Activated T-helper 1 cell treated with anti-CD3 and anti-CD28 coated beads, Interleukin-12 subunit alpha, Interleukin-12 subunit beta, Interleukin-2, Interleukin-4 antibody, amounts not matched to agents 30 ng/mL and 10 ng/mL and 1 ng/mL, durations not matched to agents 14 hours and 24 hours and 36 hours (primary cell): ENCODE measurements at places on chromosomes 6 and 20.

DNA sequence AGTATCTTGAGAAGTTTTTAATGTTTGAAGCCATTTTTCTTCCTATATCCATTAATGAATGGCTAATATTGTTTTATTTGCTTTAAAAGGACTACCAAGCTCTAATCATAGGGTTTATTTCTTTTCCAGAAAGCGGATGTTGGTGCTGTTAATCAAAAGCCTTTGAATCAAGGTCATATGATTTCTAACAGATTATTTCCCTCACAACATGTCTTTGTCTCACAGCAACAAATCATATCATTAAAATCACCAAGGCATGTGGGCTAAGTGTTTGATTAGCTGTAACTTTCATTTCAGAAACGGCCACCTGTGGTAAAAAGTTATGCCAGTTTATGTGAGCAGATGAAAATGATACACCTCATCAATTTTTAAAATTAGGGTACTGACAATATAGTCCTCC is 21.7 kb downstream of the TRAF3IP2 start:
- no peak overlapping the region for H3K27ac ChIP-seq
- H3K27me3 ChIP-seq: no peaks in the 10 kb centered on the region
- no peak overlapping the region for H3K4me3 ChIP-seq
- peaks cover 26% of the 10 kb centered on the region for H3K36me3 ChIP-seq
- H3K4me1 ChIP-seq: peaks cover 33% of the 10 kb centered on the region

DNA sequence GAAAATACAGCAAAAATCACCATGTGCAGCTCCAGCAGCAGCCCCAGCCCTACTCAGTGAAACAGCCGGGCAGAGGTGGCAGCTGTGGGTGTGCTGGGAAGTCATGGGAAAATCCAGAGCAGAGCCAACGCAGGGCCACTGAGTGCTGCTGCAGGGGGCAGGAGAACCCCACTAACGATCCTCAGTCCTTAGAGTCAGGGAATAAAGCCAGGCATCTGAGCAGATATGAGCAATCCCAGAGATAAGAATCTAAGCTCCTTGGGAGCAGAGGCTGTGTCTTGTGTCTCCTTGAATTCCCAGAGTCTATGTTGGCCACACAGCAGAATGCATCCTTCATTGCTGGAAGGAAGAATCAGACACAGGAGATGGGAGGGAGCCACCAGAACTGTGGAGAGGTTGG is 493.1 kb upstream of the MAP3K7 start:
- no peak for DNase-seq
- no peaks in the 10 kb centered on the region for H3K4me1 ChIP-seq
- H3K4me3 ChIP-seq: no peak overlapping the region
- H3K36me3 ChIP-seq: no peaks in the 10 kb centered on the region

GRCh38 chr20:51457533-51457932 is 85.0 kb downstream of the NFATC2 start:
- peaks cover 61% of the 10 kb centered on the region for H3K36me3 ChIP-seq
- H3K4me3 ChIP-seq: no peak overlapping the region

DNA sequence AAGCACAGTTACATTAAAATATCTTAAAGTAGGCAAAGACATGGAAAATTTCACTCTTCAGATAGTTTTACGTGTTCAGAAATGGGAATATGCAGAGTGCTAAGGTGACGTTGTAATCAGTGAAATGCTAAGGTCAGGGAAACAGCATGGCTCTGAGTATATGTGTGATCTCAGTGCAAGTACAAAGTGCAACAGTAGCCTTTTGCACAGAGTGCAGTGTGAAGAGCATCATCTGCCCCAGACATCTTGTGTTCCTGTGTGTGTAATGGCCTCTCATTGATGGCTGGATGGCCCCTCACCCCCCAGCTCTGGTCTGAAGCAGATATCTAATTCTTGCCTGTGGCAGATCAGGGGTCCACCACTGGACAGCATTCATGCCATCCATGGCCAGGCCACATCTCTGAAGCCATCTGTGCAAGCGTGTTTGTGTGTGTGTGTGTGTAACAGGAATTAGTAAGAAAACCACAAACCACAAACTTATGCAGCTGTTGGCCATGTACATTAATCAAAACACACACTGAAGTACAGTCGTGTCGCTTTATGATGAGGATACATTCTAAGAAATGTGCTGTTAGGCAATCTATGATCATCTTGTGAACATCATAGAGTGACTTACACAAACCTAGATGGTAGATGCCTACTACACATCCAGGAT is 165.1 kb downstream of the RALGAPA2 start:
- H3K4me1 ChIP-seq: peaks cover 33% of the 10 kb centered on the region
- H3K27ac ChIP-seq: peak overlapping the region; percentile 63
- H3K27me3 ChIP-seq: no peaks in the 10 kb centered on the region
- H3K36me3 ChIP-seq: peaks cover 10% of the 10 kb centered on the region
- H3K4me3 ChIP-seq: no peak overlapping the region

- DNase-seq: peak; percentile 59
- H3K4me3 ChIP-seq: peak overlapping the region; percentile 72
- no peaks in the 10 kb centered on the region for H3K27me3 ChIP-seq
- peaks cover 14% of the 10 kb centered on the region for H3K36me3 ChIP-seq
- peak overlapping the region; percentile 84 for H3K27ac ChIP-seq
These were observed 1.6 kb downstream of the SLC17A9 start for GRCh38 chr20:62953839-62954703.

GRCh38 chr6:138440758-138441357 is 36.8 kb downstream of the HEBP2 start:
- H3K27ac ChIP-seq: no peak overlapping the region
- H3K27me3 ChIP-seq: no peaks in the 10 kb centered on the region
- no peaks in the 10 kb centered on the region for H3K4me1 ChIP-seq
- no peak overlapping the region for H3K4me3 ChIP-seq
- DNase-seq: no peak

- no peak overlapping the region for H3K27ac ChIP-seq
- H3K27me3 ChIP-seq: no peaks in the 10 kb centered on the region
- no peaks in the 10 kb centered on the region for H3K36me3 ChIP-seq
- no peak overlapping the region for H3K4me3 ChIP-seq
These were observed 22.3 kb upstream of the SAYSD1 start for GRCh38 chr6:39137245-39137644.

GRCh38 chr6:16163066-16163465 is 34.2 kb downstream of the MYLIP start:
- H3K4me3 ChIP-seq: no peak overlapping the region
- peaks cover 25% of the 10 kb centered on the region for H3K4me1 ChIP-seq
- no peaks in the 10 kb centered on the region for H3K36me3 ChIP-seq
- no peak for DNase-seq
- H3K27me3 ChIP-seq: peaks cover 8% of the 10 kb centered on the region

GRCh38 chr6:37514321-37514771 is 14.7 kb upstream of the CCDC167 start:
- H3K36me3 ChIP-seq: no peaks in the 10 kb centered on the region
- peaks cover 57% of the 10 kb centered on the region for H3K4me1 ChIP-seq
- H3K4me3 ChIP-seq: peak overlapping the region; percentile 67
- peak overlapping the region; percentile 92 for H3K27ac ChIP-seq
- no peak for DNase-seq

- no peaks in the 10 kb centered on the region for H3K27me3 ChIP-seq
- no peaks in the 10 kb centered on the region for H3K4me1 ChIP-seq
- H3K27ac ChIP-seq: no peak overlapping the region
- DNase-seq: no peak
- no peaks in the 10 kb centered on the region for H3K36me3 ChIP-seq
These were observed 489.8 kb upstream of the MANEA start for GRCh38 chr6:95087394-95088097.

DNA sequence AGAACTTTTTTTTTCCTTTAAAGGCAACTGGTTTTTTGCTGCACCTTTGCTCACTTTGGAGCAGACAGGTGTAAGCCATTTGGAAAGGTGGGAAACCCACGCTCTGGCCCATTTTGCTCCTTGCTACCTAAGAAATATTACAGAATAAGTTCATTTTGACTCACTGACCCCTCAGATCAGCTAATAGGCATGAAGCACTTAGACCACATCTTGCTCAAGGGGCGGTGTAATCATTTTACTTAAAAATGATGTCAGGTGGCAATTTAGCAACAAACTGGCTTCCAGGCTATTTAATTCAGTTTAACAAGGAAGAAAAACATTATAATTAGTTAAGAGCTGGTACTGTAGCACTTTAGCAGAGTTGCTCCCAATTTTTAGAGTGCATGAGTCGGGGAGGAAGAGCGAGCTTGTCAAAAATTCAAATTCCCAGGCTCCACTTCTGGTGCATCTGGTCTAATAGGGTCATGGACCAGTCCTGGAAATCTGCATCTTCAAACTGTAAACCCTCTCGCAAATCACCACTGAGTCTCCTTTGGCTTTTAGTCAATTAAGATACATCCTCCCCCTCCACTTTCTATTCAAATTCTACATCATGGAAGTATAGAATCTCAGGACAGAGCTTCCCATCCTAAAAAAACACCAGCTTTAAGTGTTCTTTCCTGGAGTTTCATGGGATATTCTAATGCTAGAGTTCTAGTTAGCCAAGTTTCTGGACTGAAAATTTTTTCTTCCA is 38.2 kb downstream of the JAG1 start:
- no peak overlapping the region for H3K27ac ChIP-seq
- H3K27me3 ChIP-seq: no peaks in the 10 kb centered on the region
- H3K36me3 ChIP-seq: no peaks in the 10 kb centered on the region
- no peaks in the 10 kb centered on the region for H3K4me1 ChIP-seq
- no peak overlapping the region for H3K4me3 ChIP-seq
- DNase-seq: no peak

- peak overlapping the region; percentile 56 for H3K4me3 ChIP-seq
- DNase-seq: no peak
- peak overlapping the region; percentile 85 for H3K27ac ChIP-seq
- peaks cover 84% of the 10 kb centered on the region for H3K4me1 ChIP-seq
- H3K36me3 ChIP-seq: peaks cover 64% of the 10 kb centered on the region
- H3K27me3 ChIP-seq: no peaks in the 10 kb centered on the region
These were observed 152.8 kb downstream of the NFATC2 start for GRCh38 chr20:51389543-51390264.

DNA sequence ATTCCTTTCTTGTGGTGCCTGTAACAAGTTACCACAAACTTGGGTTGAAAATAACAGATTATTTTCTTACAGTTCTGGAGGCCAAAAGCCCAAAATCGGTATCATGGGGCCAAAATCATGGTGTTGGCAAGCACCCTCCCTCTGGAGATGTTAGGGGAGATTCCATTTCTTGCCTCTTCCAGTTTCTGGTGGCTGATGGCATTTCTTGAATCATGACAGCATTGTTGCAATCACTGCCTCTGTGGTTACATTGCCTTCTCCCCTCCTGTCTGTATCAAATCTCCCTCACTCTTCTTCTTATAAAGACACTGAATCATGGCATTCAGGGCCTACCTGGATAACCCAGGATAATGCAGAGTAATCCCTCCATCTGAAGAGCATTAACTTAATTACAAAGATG is 17.9 kb upstream of the TENT5A start:
- DNase-seq: no peak
- peaks cover 10% of the 10 kb centered on the region for H3K4me1 ChIP-seq
- no peak overlapping the region for H3K4me3 ChIP-seq
- no peak overlapping the region for H3K27ac ChIP-seq
- no peaks in the 10 kb centered on the region for H3K36me3 ChIP-seq
- peaks cover 4% of the 10 kb centered on the region for H3K27me3 ChIP-seq
